ENCODE measurements at places on chromosomes 1 and 21.

GRCh38 chr1:32540605-32541004 is 1.4 kb downstream of the ZBTB8A start:
- DNase-seq = no peak

GRCh38 chr1:2346691-2347408 is 44.5 kb downstream of the MORN1 start:
- DNase-seq = no peak

- DNase-seq = no peak
Observed at GRCh38 chr1:43427941-43428340, 25.8 kb downstream of the HYI start.

- no peak for DNase-seq
Observed at GRCh38 chr1:21066356-21067012, 110.2 kb downstream of the EIF4G3 start.

DNA sequence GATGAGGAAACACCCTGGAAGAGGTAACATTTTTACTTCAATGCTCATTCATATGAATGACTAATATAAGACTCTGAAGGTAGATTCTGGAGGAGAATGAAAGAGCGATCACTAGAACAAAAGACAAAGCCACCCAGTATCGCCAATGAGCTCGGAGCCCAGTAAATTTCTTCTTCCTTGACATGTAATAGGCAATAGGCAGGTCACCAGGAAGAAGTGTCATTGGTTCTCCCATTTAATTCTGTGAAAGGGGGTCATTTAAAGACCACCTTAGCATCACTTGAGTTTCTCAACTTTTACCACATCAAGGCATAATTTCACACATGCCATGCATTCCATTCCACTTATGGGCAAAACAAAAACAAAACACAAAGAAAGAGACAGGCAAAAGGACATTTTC is 7.9 kb downstream of the TNFSF18 start:
- no peak for DNase-seq

All from stimulated activated CD4-positive, alpha-beta T cell treated with anti-CD3 and anti-CD28 coated beads, Interleukin-1b, Interleukin-23, amount 100 ng/mL, for 24 hours (primary cell).